Pancreas (tissue), 10 donors: ENCODE measurements at places on chromosomes 2 and 18. TPM values are rescaled to one million over a fixed set of nuclear protein-coding genes. Genes with fewer than 3 reads are reported as not detected.

DNA sequence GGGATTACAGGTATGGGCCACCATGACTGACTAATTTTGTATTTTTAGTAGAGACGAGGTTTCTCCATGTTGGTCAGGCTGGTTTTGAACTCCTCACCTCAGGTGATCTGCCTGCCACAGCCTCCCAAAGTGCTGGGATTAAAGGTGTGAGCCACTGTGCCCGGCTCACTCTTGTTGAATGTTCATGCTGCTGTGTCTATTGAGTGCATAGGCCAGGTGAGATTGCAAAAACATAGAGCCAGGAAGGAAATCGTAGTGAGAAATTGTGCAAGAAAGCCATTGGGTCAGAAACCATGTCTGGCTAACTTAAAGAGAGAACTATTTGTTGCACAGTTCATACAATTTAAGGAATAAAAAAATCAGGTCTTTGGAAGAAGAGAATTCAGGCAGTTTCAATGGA is 45.5 kb upstream of the FZD5 start:
- no peak overlapping the region for H3K27ac ChIP-seq
- H3K36me3 ChIP-seq, result no peaks in the 10 kb centered on the region
- peaks cover 13% of the 10 kb centered on the region for H3K4me1 ChIP-seq
- no peaks in the 10 kb centered on the region for H3K27me3 ChIP-seq

- H3K4me1 ChIP-seq, result no peaks in the 10 kb centered on the region
- H3K4me3 ChIP-seq, result no peak overlapping the region
- DNase-seq, result no peak
- H3K27ac ChIP-seq, result no peak overlapping the region
Observed at GRCh38 chr2:123958011-123958410, 67.1 kb upstream of the CNTNAP5 start.

- H3K4me3 ChIP-seq, result no peak overlapping the region
- no peaks in the 10 kb centered on the region for H3K27me3 ChIP-seq
- H3K27ac ChIP-seq, result no peak overlapping the region
- no peak for DNase-seq
- H3K36me3 ChIP-seq, result no peaks in the 10 kb centered on the region
- no peaks in the 10 kb centered on the region for H3K4me1 ChIP-seq
Observed at GRCh38 chr2:136057023-136057801, 60.7 kb downstream of the CXCR4 start.

DNA sequence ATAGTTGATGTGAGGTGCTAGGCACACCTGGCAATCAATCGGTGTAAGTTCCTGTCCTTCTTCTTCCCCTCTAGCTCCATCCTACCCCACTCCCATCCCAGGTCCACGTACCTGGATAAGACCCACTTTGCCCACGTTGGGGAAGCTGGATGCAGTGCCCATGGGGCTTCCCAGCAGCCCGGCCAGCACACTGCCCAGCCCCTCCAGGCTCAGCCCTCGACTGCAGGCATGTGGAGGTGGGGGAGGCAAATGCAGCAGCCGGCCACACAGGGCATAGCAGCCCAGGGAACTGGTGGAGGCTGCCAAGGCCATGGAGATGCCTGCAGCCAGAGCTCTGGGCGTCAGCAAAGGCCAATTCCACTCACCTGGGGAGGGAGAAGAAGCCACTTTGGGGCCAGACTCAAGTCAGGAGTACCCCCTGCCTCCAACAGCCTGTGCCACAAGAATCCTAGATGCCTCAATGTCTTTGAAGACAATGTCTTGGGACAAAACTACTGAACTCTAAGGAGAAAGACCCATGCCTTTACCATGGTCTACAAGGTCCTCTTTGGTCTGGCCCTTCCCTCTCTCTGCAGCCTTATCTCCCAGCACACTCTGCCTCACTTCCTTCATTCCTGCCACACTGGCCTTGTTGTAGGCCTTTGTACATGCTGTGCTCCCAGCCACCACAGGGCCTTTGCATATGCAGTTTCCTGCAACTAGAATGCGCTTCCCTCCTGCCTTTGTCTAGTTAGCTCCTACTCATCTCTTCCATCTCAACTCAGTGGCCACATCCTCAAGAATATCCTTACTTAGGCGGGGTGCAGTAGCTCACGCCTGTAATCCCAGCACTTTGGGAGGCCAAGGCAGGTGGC is 4.5 kb downstream of the SLC23A3 start:
- no peaks in the 10 kb centered on the region for H3K36me3 ChIP-seq
- H3K4me1 ChIP-seq, result no peaks in the 10 kb centered on the region
- H3K27me3 ChIP-seq, result no peaks in the 10 kb centered on the region
- DNase-seq, result no peak
- H3K27ac ChIP-seq, result no peak overlapping the region
- no peak overlapping the region for H3K4me3 ChIP-seq

DNA sequence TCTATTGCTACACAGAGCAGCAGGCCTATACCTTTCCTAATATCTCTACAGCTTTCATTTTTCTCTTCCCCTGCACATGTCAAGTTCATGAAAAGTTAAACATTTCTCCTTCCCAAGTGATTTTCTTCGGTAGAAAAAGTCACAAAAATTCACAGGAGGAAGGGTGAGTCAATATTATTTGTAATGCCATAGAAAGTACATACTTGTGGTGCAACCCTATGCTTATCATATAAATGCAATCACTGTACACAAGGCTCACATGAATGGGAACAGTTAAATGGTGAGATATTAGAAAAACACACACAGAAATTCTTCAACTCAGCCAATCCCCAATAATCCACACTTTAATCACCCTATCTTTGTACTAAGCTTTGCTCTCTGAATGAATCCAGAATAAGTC is 651.6 kb downstream of the LRRTM4 start:
- no peak overlapping the region for H3K27ac ChIP-seq
- H3K4me3 ChIP-seq, result no peak overlapping the region
- no peaks in the 10 kb centered on the region for H3K4me1 ChIP-seq
- no peaks in the 10 kb centered on the region for H3K36me3 ChIP-seq
- DNase-seq, result no peak

DNA sequence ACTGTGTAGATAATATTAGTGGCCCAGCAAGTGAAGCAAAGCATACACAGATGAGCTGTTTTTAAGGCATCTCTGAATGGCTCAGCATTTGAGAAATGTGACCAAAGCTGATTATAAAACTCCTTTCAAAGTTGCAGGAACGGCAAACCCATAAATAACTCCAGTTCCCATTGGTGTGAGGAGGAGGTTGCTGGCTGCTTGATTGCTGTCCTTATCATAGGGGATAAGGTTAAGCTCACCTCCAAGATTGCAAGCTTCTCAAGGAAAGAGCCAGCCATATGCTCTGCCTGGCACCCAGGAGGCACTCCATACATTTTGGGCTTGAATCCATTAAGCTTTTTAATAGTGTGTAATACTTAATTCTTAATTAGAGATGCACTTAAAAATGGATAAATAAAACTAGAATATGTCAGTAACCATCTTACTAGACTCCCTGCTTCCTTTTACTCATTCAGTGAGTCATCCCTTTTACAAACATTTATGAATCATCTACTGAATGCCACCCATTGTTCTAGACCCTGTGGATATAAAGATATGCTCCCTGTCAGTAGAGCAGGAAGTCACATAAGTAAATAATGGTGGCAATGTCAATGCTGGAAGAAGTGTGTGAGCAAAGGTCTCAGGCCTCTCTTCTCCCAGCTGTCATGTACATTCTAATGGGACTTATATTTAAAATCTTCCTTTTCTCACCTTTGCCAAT is 99.3 kb downstream of the SPATS2L start:
- no peak overlapping the region for H3K4me3 ChIP-seq
- H3K27ac ChIP-seq, result peak overlapping the region; percentile 79
- peak; percentile 24 for DNase-seq
- peaks cover 21% of the 10 kb centered on the region for H3K4me1 ChIP-seq
- no peaks in the 10 kb centered on the region for H3K27me3 ChIP-seq

DNA sequence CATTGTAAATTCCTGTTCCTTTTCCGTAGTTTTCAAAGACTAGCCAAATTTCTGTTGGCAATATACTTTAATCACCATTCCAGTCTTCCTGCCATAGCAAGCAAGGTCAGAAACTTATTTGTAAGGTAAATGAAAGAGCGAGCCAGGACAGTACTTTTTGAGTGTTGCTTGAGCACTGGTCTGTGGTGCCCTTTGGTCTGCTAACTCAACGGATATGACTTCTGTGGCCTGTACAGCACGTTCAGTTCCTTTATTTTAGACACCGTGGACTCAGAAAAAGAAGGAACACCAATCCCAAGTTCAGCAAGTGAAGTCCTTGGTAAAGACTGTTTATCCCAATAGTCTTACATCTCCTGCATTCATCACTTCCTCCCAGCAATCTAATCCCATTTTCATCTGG is 166.3 kb downstream of the MYO1B start:
- no peak for DNase-seq
- H3K36me3 ChIP-seq, result peaks cover 12% of the 10 kb centered on the region
- H3K4me3 ChIP-seq, result no peak overlapping the region
- no peak overlapping the region for H3K27ac ChIP-seq

DNA sequence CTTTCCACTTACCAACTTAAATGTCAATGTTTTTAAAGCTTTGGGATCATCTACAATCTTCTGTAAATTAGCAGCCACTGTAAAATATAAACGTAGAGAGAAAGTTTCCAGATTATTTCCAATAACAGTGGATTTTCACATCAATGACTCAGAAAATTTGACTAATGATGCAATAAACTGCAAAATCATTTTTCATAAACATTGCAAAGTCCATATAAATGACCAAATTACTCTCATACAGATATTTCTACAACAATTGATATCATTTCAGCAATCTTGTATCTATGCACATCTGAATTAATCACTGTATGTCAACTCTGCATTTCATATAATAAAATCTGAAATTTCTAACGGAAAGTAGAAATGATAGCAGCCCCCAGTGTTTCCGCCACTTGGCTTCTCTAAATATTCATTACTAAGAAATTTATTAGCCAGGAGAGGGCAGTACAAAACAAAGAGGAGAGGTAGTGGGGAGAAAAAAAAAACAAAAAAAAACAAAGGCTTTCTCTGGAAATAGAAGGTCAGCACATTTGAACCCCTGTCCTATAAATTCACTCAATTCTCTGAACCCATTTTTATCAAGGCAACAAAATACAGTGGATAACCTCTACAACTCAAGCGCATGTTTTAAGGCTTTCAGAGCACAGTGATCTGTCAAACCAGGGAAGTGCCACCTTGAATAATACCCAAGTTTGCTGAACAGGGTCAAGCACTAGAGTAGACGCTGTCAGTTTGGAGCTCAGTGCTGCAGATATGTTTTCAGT is 282.6 kb downstream of the STK39 start:
- H3K4me1 ChIP-seq, result no peaks in the 10 kb centered on the region
- DNase-seq, result no peak
- no peak overlapping the region for H3K27ac ChIP-seq
- no peak overlapping the region for H3K4me3 ChIP-seq

GRCh38 chr2:233912691-233913423 is 4.3 kb upstream of the TRPM8 start:
- H3K4me1 ChIP-seq, result no peaks in the 10 kb centered on the region
- H3K4me3 ChIP-seq, result no peak overlapping the region

DNA sequence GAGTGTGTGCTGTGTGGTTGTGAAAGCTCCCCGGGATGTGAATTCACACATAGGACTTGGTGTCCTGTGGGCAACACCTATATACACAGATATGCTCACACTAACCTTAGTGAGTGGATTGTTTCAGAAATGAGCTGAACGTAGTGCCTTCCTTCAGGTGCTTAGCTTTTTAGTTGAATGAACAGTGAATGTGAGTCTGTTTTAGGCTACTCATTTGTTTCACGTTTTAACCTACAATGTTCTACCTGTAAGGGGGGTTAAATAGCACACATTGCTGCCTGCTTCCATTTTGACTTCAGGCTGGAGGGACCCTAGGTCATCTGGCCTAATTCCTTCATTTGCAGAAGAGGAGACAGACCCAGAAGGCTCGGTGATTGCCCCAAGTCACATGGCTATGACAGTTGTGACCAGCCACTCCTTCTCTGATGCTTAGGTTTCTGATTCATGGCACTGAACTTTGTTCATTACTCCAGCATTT is 1.0 kb downstream of the PLEK start:
- DNase-seq, result no peak
- no peak overlapping the region for H3K4me3 ChIP-seq
- H3K27me3 ChIP-seq, result no peaks in the 10 kb centered on the region
- no peaks in the 10 kb centered on the region for H3K4me1 ChIP-seq
- H3K27ac ChIP-seq, result no peak overlapping the region

DNA sequence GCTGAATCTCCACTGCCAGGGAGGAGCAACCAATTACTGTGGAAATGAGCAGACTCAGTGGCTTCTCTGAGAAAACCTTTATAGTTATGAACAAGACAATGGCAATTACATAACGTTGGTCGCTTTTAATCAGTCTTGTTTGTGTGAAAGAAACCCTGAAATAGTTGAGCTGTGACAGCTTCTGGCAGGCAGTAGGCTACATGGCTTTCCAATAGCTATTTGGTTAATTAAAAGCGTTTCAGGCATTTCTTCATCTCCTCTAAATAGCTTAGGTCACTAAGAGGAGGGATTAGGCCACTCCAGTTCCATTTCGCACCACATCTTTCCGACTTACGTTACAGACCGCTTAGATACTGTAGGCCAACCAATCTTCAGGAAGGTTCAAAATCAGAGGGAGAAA is 794.4 kb upstream of the ID2 start:
- no peak overlapping the region for H3K4me3 ChIP-seq
- no peaks in the 10 kb centered on the region for H3K36me3 ChIP-seq
- H3K4me1 ChIP-seq, result no peaks in the 10 kb centered on the region
- DNase-seq, result no peak
- no peak overlapping the region for H3K27ac ChIP-seq
- no peaks in the 10 kb centered on the region for H3K27me3 ChIP-seq

- DNase-seq, result no peak
- no peaks in the 10 kb centered on the region for H3K27me3 ChIP-seq
- H3K36me3 ChIP-seq, result no peaks in the 10 kb centered on the region
- H3K27ac ChIP-seq, result no peak overlapping the region
- no peak overlapping the region for H3K4me3 ChIP-seq
Observed at GRCh38 chr18:45335282-45336043, 279.8 kb upstream of the SLC14A2 start.

- peak overlapping the region; percentile 69 for H3K4me3 ChIP-seq
- H3K4me1 ChIP-seq, result peaks cover 21% of the 10 kb centered on the region
- H3K36me3 ChIP-seq, result peaks cover 31% of the 10 kb centered on the region
- H3K27ac ChIP-seq, result peak overlapping the region; percentile 57
- no peaks in the 10 kb centered on the region for H3K27me3 ChIP-seq
Observed at GRCh38 chr2:3575534-3576262, 638 bp downstream of the RPS7 start.

IL1RN gene
- 1.6 TPM for polyA plus RNA-seq

CEP76 gene
- polyA plus RNA-seq, result 1.6 TPM

SNTG2 gene
- polyA plus RNA-seq, result 1.4 TPM

SERPINB12 gene
- polyA plus RNA-seq, result not detected

SKOR2 gene
- polyA plus RNA-seq, result not detected

LOXHD1 gene
- 0.12 TPM for polyA plus RNA-seq

MYOM1 gene
- 18.2 TPM for polyA plus RNA-seq

TMEM182 gene
- polyA plus RNA-seq, result 1.0 TPM

GAL3ST2 gene
- not detected for polyA plus RNA-seq
